ENCODE measurements at places on chromosomes 3 and 15.

GRCh38 chr3:16311960-16312451, 47.0 kb downstream of the OXNAD1 start:
- peak; percentile 43 for DNase-seq

GRCh38 chr3:44421280-44421679, 56.2 kb downstream of the ZNF445 start:
- DNase-seq, result no peak

GRCh38 chr15:101162701-101163483, 89.0 kb downstream of the CHSY1 start:
- DNase-seq, result no peak

DNA sequence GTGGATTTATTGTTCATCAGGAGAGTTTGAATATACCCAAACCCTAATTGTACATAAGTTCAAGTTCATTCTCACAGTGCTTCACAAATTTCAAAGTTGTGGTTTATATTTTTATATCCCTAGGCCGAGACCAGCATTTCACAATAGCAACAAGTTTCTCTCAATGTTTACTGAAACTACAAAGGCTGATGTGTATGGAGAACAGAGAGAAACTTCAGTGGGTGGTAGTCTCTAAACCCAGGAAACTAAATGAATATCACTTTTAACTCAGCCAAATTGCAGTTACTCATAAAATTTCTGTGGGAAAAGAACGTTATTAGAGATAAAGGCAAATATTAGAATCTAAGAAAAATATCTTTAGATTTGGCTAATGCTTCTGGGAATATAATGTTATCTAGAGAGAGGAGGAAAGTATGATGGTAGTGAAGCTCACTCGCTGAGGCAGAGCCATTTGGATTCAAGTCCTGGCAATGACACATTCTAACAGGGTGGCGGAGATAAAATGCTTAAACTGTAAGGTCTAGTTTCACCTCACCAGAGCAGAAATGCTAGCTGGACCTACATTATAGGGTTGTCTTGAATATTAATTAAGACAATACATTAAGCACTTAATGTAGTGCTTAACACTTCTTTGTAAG, 514.8 kb downstream of the EPHA3 start:
- no peak for DNase-seq

DNA sequence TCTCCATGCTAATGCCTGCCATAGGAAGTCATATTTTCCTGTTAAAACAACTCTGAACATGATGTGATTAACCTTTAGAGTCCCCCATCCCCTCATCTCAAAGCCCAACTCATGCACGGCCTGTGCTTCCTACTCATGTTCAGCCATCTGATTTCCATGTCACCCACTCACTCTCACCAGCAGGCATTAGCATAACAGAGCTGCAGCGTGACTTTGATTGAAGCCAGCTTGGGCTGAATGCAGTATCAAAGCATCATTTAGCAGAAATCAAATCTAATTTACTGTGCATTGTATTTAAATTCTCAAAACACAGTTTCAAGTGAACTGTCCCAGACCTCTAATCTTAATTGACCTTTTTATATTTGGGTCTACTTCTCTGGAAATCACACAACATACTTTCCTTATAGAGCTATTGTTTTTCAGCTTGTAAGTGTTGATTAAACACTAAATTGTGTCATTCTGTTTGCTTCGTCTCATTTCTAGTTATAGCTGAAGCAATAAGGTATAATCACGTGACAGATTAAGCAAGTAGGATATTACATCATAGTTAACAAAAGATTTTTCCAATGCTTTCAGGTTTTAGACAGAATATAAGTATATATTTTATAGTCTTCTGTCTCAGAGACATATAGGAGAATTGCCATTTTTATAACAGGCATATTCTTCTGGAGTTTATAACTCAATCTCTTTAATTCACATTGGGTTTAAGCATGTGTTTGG, 501.5 kb downstream of the ROBO2 start:
- no peak for DNase-seq

- DNase-seq, result no peak
Observed at GRCh38 chr3:32960404-32961170, 9.1 kb downstream of the CCR4 start.
